ENCODE measurements at places on chromosomes 3 and 15. TPM values are rescaled to one million over a fixed set of nuclear protein-coding genes. Genes with fewer than 3 reads are reported as not detected.

GRCh38 chr15:57969355-57969754 lies 96.2 kb downstream of the ALDH1A2 start:
- no peaks in the 10 kb centered on the region for H3K27me3 ChIP-seq
- H3K4me3 ChIP-seq, result no peak overlapping the region
- no peak overlapping the region for H3K27ac ChIP-seq
- DNase-seq, result no peak
- H3K36me3 ChIP-seq, result no peaks in the 10 kb centered on the region

- H3K27me3 ChIP-seq, result no peaks in the 10 kb centered on the region
- no peaks in the 10 kb centered on the region for H3K36me3 ChIP-seq
- no peak overlapping the region for H3K4me3 ChIP-seq
- DNase-seq, result no peak
- no peaks in the 10 kb centered on the region for H3K4me1 ChIP-seq
- no peak overlapping the region for H3K27ac ChIP-seq
These were observed 48.3 kb downstream of the CLDN11 start for GRCh38 chr3:170467007-170467406.

- peaks cover 8% of the 10 kb centered on the region for H3K4me1 ChIP-seq
- no peaks in the 10 kb centered on the region for H3K27me3 ChIP-seq
- no peak for DNase-seq
- no peak overlapping the region for H3K4me3 ChIP-seq
- H3K36me3 ChIP-seq, result no peaks in the 10 kb centered on the region
- H3K27ac ChIP-seq, result no peak overlapping the region
These were observed 168.0 kb upstream of the SMAD3 start for GRCh38 chr15:66897416-66897815.

- DNase-seq, result no peak
- no peaks in the 10 kb centered on the region for H3K36me3 ChIP-seq
- H3K27ac ChIP-seq, result no peak overlapping the region
- no peak overlapping the region for H3K4me3 ChIP-seq
These were observed 3.3 kb upstream of the GRIP2 start for GRCh38 chr3:14543446-14543845.

DNA sequence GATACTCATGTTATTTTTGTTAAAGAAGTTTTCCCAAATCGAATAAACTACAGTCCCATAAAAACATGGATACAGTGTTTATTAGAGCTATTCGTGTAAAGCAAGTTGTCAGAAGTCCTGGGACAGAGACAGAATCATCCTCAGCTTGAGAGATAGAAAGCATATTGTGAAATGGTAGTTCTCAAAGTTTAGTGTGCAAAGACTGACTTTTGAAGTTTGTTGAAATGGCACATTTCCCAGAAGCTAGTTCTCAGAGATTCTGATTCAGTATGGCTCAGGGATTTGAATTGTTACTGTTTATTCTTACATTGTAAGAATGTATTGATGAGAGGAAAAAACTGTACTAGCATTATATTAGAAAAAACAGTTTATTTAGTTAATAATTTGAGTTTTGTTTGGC lies 22.1 kb downstream of the GABRR3 start:
- H3K4me3 ChIP-seq, result no peak overlapping the region
- H3K36me3 ChIP-seq, result no peaks in the 10 kb centered on the region
- no peaks in the 10 kb centered on the region for H3K27me3 ChIP-seq
- H3K27ac ChIP-seq, result no peak overlapping the region
- DNase-seq, result no peak
- no peaks in the 10 kb centered on the region for H3K4me1 ChIP-seq

GRCh38 chr15:90071220-90071807 lies 31.0 kb downstream of the IDH2 start:
- H3K36me3 ChIP-seq, result peaks cover 35% of the 10 kb centered on the region
- no peak overlapping the region for H3K4me3 ChIP-seq
- H3K27me3 ChIP-seq, result no peaks in the 10 kb centered on the region

- H3K4me1 ChIP-seq, result no peaks in the 10 kb centered on the region
- H3K27me3 ChIP-seq, result no peaks in the 10 kb centered on the region
- DNase-seq, result no peak
- H3K36me3 ChIP-seq, result peaks cover 72% of the 10 kb centered on the region
These were observed 21.5 kb upstream of the C3orf62 start for GRCh38 chr3:49298511-49298910.

The STOML1 gene
- 8.3 TPM for total RNA-seq

The APOD gene
- 0.41 TPM for total RNA-seq

The POC1A gene
- 2.4 TPM for total RNA-seq

- H3K27ac ChIP-seq, result no peak overlapping the region
- no peaks in the 10 kb centered on the region for H3K4me1 ChIP-seq
- no peak for DNase-seq
- no peaks in the 10 kb centered on the region for H3K36me3 ChIP-seq
These were observed 35.2 kb upstream of the SLC24A5 start for GRCh38 chr15:48085591-48085930.

DNA sequence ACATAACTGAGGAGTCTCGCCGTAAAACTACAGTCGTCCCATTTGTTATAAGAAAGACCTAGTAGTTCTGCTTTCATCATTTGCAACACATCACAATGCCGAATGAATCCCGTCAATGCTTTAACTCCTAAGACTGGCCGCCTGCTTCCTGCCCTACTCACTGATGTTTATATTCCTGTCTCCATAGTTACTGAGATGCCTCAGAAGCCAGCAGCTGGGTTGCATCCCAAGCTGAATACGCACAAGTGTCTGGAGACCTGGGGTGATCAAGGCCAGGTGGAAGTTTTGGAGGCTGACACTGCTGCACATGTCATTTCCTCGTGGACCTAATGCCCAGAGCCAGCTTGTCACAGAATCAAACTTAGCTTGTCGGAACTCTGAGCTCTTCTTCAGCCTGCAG lies 95.2 kb upstream of the UBE2E1 start:
- no peak for DNase-seq
- no peak overlapping the region for H3K27ac ChIP-seq
- H3K4me1 ChIP-seq, result peaks cover 8% of the 10 kb centered on the region

DNA sequence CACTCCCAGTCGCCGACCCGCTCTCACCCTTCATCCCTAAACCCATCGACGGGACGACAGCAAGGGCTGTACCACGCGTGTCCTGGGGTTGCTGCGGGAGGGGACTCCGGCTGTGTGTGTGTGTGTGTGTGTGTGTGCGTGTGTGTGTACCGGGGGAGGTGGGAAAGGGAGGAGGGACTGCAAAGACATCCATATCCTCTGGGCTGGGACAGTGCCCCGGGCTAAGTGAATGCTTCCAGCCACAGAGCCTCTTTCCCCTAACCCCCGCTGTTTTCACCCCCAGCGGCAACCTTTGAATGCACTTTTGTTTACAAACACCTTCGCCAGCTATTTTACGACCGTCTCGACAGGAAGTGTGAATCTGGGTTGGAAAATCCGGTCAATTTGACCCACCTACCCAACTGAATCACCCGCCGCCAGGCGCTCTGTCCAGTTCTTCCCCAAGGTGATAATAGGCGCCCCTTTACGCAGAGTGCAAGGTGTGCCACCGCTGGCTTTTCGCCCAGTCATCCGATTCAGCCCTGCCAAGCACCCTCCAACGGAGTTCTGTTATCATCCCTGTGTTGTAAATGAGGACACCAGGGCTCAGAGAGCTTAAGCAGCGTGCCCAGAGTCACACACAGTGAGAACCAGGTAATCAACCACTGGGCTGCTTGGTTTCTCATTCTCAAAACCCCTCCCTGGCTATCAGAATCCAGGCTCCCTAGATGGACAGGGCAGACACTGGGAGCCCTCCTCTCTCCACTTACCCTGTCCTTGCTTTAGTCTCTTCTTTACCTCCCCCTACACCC lies 739 bp upstream of the AMOTL2 start:
- DNase-seq, result no peak
- no peaks in the 10 kb centered on the region for H3K36me3 ChIP-seq
- H3K27ac ChIP-seq, result no peak overlapping the region
- H3K4me3 ChIP-seq, result no peak overlapping the region
- H3K27me3 ChIP-seq, result no peaks in the 10 kb centered on the region

- H3K4me1 ChIP-seq, result peaks cover 28% of the 10 kb centered on the region
- H3K27me3 ChIP-seq, result no peaks in the 10 kb centered on the region
- H3K36me3 ChIP-seq, result peaks cover 3% of the 10 kb centered on the region
These were observed 843 bp upstream of the CD47 start for GRCh38 chr3:108091498-108092250.

The UBL7 gene
- total RNA-seq, result 44.4 TPM

GRCh38 chr15:65945616-65946015 lies 76.3 kb downstream of the RAB11A start:
- H3K27ac ChIP-seq, result no peak overlapping the region
- H3K4me3 ChIP-seq, result no peak overlapping the region
- H3K4me1 ChIP-seq, result no peaks in the 10 kb centered on the region
- no peaks in the 10 kb centered on the region for H3K36me3 ChIP-seq

- H3K27ac ChIP-seq, result peak overlapping the region; percentile 99
- no peak overlapping the region for H3K4me3 ChIP-seq
- DNase-seq, result no peak
- peaks cover 31% of the 10 kb centered on the region for H3K4me1 ChIP-seq
- H3K36me3 ChIP-seq, result peaks cover 6% of the 10 kb centered on the region
These were observed 1.4 kb upstream of the WHAMM start for GRCh38 chr15:82807920-82808633.

GRCh38 chr3:183553334-183554026 lies 2.0 kb downstream of the KLHL6 start:
- peaks cover 6% of the 10 kb centered on the region for H3K36me3 ChIP-seq
- peak overlapping the region; percentile 57 for H3K27ac ChIP-seq
- DNase-seq, result no peak
- H3K27me3 ChIP-seq, result no peaks in the 10 kb centered on the region

GRCh38 chr15:73941044-73941443 lies 14.8 kb downstream of the LOXL1 start:
- no peaks in the 10 kb centered on the region for H3K4me1 ChIP-seq
- H3K36me3 ChIP-seq, result no peaks in the 10 kb centered on the region
- DNase-seq, result no peak
- no peaks in the 10 kb centered on the region for H3K27me3 ChIP-seq
- no peak overlapping the region for H3K27ac ChIP-seq

DNA sequence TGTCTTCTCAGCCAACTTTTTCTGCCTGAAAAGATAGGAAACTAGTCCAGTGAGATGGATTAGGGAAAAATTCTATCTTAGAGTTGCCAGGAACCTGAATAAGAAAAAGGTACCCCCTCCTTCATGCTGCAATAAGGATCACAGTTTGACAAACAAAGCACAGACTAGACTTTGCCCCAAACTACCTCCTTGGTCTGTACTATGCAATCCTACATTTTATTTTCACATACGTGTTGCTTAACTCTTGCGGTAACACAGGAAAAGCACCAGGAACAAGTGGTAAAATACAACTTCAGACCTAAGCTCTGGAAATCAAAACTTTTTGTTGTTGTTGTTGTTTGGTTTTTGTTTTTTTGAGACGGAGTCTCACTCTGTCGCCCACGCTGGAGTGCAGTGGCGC lies 11.3 kb upstream of the IL12A start:
- no peaks in the 10 kb centered on the region for H3K4me1 ChIP-seq
- no peaks in the 10 kb centered on the region for H3K36me3 ChIP-seq
- no peak overlapping the region for H3K4me3 ChIP-seq
- DNase-seq, result no peak

- no peak overlapping the region for H3K4me3 ChIP-seq
- peaks cover 4% of the 10 kb centered on the region for H3K27me3 ChIP-seq
- H3K27ac ChIP-seq, result no peak overlapping the region
- no peak for DNase-seq
- H3K36me3 ChIP-seq, result no peaks in the 10 kb centered on the region
- peaks cover 6% of the 10 kb centered on the region for H3K4me1 ChIP-seq
These were observed 1.6 kb upstream of the ITGA11 start for GRCh38 chr15:68433551-68433950.

GRCh38 chr15:59208613-59209249 lies 2.1 kb downstream of the LDHAL6B start:
- no peak overlapping the region for H3K27ac ChIP-seq
- DNase-seq, result no peak
- peaks cover 66% of the 10 kb centered on the region for H3K36me3 ChIP-seq
- no peak overlapping the region for H3K4me3 ChIP-seq
- no peaks in the 10 kb centered on the region for H3K4me1 ChIP-seq
- no peaks in the 10 kb centered on the region for H3K27me3 ChIP-seq

The CHRNA7 gene
- not detected for total RNA-seq

DNA sequence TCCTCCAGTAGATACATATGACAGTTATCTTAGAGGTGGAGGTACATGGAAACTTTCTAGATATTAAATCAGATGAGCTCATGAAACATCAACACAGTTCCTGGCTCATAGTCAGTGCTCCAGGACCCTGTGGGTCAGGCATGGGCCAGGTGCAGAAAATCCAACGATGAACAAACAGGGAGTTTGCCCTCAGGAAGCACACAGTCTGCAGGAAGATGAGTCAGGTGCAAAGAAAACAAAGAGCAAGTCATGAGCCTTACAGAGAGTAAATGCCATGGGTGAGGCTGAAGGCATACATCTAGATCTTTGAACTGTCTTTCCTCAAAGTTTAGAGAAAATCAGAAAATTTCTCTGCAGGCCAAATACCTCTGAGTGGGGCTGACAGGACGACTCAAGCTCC lies 184.2 kb upstream of the TPM1 start:
- no peaks in the 10 kb centered on the region for H3K36me3 ChIP-seq
- H3K27me3 ChIP-seq, result peaks cover 4% of the 10 kb centered on the region
- H3K4me1 ChIP-seq, result no peaks in the 10 kb centered on the region
- no peak for DNase-seq

GRCh38 chr15:31486506-31486905 lies 159.9 kb downstream of the KLF13 start:
- H3K36me3 ChIP-seq, result no peaks in the 10 kb centered on the region
- H3K27ac ChIP-seq, result no peak overlapping the region
- DNase-seq, result no peak
- no peaks in the 10 kb centered on the region for H3K27me3 ChIP-seq

The ADIPOQ gene
- total RNA-seq, result not detected

DNA sequence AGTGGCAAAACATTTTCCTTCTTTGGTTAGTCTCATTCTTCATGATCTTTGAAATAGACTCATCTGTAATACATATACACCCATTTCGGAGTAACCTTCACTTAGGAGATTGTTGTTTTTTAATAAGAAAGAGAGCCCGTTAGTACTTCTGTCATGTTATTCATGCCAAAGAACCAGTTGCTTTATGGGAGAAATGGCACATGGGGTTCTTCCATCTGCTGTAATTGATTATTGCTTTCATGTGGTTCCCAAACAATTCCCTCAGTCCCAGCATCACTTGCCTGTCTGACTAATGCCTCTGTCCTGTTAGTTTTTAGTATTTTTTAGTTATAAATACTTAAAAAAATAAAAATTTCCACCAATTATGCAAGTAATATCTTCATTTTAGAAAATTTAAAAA lies 33.8 kb upstream of the FAH start:
- H3K4me3 ChIP-seq, result no peak overlapping the region
- peaks cover 6% of the 10 kb centered on the region for H3K36me3 ChIP-seq
- no peak overlapping the region for H3K27ac ChIP-seq
- H3K27me3 ChIP-seq, result no peaks in the 10 kb centered on the region
- no peak for DNase-seq

- no peak overlapping the region for H3K4me3 ChIP-seq
- no peaks in the 10 kb centered on the region for H3K27me3 ChIP-seq
- no peaks in the 10 kb centered on the region for H3K36me3 ChIP-seq
- no peak overlapping the region for H3K27ac ChIP-seq
These were observed 85.3 kb downstream of the SEMA5B start for GRCh38 chr3:122942239-122942638.

- H3K27me3 ChIP-seq, result no peaks in the 10 kb centered on the region
- H3K36me3 ChIP-seq, result no peaks in the 10 kb centered on the region
- H3K4me3 ChIP-seq, result no peak overlapping the region
- H3K4me1 ChIP-seq, result no peaks in the 10 kb centered on the region
- H3K27ac ChIP-seq, result no peak overlapping the region
These were observed 107.0 kb upstream of the NSMCE3 start for GRCh38 chr15:29376590-29376989.

All from B cell (primary cell).